GM12865 (cell line): ENCODE measurements at places on chromosomes 11 and 22.

GRCh38 chr11:64227405-64227956 lies 1.4 kb downstream of the NUDT22 start:
- DNase-seq: no peak

GRCh38 chr11:131693756-131694155 lies 323.3 kb downstream of the NTM start:
- DNase-seq: no peak

DNA sequence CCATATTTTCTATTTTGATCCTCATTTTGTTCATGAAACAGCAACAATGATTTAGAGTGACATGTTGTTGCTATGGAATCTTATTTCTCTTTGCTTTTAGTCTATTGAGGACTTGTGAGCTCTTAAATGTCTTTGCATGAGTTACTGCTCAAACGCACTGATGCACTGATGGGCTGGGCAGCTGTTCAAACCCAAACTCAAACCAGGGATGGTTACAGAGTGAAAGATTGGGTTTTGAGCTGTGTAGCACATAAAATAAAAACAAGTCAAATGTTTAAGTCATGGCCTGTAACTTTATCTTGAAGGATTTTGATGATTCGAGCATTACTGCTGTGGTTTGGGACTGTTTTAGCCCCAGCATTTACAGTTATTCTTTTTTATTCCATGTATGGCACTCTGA lies 20.1 kb upstream of the NCAM1 start:
- no peak for DNase-seq

DNA sequence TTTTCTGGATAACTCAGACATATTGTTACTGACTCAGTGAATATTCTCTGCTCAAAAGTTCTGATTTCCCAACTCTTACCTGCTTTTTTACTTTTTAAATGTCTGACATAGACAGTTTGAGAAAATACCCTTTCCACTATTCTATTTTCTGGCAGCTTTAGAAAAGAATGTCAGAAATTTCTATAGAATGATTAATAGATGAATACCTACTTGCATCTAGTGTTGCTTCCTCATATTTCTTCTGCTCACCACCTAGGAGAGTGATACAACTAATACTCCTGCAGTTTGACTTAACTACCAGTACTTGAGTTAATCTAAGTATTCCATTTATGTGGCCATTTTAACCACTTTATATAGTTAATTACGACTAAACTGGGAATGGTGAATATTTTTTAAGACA lies 55.2 kb downstream of the KDM2A start:
- DNase-seq: no peak

DNA sequence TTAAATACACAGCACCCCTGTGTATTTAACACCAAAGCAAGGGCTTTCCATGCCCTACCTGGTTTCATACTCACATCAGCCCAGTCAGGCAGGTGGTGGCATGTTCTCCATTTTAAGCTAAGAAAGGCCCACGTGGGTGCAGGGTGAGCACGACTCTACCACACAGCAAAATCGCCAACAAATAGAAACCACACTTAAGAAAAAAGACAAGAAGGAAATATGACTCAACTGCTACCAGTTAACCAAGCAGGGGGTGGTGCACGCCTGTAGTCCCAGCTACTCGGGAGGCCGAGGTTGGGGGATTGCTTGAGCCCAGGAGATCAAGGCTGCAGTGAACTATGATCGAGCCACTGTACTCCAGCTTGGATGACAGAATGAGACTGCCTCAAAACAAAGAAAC lies 35.2 kb upstream of the TFIP11 start:
- DNase-seq: no peak

DNA sequence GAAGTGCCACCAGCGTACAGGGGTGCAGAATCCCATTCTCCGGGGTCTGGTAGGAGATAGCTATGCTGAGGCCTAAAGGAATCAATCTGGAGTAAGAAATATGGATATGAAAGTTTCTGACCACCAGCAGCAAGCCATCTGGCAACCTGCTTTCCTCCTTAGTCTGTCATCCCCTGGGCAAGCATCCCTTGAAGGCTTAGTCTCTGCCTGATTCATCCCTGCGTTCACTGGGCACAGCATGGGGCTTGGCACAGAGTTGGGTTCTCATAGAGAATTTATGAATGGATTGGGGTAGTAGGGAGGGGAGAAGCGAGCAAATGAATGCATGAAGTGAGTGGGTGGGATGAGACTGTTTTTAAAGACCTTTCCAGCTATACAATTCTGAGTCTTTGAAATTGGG lies 85.8 kb upstream of the NARS2 start:
- DNase-seq: no peak

- no peak for DNase-seq
These were observed 54.7 kb upstream of the CSNK2A3 start for GRCh38 chr11:11407763-11408084.

DNA sequence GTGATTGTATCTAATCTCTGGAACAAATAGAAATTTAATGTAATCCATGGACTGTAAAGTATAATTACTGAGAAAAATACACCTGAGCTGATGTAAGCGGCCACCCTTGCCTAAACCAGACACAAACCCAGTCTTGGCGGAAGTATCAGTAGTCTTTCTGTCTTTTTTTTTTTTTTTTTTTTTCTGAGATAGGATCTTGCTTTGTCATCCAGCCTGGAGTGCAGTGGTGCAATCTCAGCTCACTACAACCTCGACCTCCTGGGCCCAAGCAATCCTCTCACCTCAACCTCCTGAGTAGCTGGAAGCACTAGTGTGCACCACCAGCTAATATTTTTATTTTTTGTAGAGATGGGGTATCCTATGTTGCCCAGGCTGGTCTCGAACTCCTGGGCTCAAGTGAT lies 5.5 kb upstream of the CXCR5 start:
- DNase-seq: no peak

- DNase-seq: no peak
These were observed 1.5 kb upstream of the TCF20 start for GRCh38 chr22:42271906-42272305.
